NCI-H187 (cell line): ENCODE measurements at places on chromosomes 7 and 10.

- DNase-seq = no peak
Observed at GRCh38 chr7:135597181-135597925, 39.6 kb downstream of the NUP205 start.

DNA sequence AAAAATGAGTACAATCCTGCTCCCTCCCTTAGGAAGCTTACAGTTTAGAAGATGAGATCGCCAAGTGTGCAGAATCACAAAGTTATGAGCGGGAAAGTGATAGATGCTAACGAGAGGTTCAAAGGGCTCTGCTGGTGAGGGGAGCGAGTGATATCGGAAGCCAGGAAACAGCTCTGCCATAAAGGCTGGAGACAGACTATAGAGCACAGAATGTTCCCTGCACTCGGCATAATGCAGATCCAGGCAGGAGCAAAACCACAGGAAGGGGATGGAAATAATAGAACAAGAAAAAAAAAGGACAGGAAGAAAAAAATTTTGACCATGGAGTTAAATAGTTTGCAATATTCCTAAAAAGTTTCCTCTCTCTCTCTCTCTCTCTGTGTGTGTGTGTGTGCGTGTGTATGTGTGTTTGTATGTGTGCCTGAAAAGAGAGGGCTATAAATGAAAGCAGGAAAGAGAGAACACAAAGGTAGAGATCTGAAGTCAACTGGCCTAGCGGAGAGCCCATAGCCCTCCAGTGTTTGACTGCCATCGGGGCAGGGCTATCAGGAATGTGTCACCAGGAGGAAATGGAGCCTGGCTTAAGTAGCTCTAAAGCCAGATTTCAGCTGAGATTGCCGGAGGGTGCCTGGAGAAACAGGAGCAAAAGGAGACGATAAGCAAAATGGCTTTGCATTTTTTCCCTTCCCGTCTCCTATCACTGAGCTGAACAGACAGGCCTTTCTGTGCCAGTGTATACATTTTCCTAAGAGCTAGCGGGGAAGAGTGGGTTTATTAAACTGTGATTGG, 175.8 kb upstream of the LYZL1 start:
- DNase-seq = no peak

- no peak for DNase-seq
Observed at GRCh38 chr10:86197166-86197790, 169.3 kb downstream of the GRID1 start.

- no peak for DNase-seq
Observed at GRCh38 chr10:130135676-130136225, 440 bp upstream of the GLRX3 start.

GRCh38 chr7:28081016-28081415, 99.6 kb downstream of the JAZF1 start:
- no peak for DNase-seq

- DNase-seq = no peak
Observed at GRCh38 chr7:73933091-73933490, 72.1 kb downstream of the TMEM270 start.

- no peak for DNase-seq
Observed at GRCh38 chr10:114261076-114261475, 22.0 kb downstream of the VWA2 start.

GRCh38 chr7:36276428-36277248, 113.0 kb upstream of the ANLN start:
- DNase-seq = no peak

GRCh38 chr10:48465860-48466521, 138.9 kb downstream of the ARHGAP22 start:
- no peak for DNase-seq

- no peak for DNase-seq
Observed at GRCh38 chr10:22767859-22768258, 53.5 kb upstream of the PIP4K2A start.

GRCh38 chr10:104339469-104340110, 1.3 kb upstream of the ITPRIP start:
- DNase-seq = no peak

- DNase-seq = no peak
Observed at GRCh38 chr7:55130395-55131141, 111.8 kb downstream of the EGFR start.

GRCh38 chr7:44484482-44485313, 5.8 kb downstream of the NUDCD3 start:
- no peak for DNase-seq

GRCh38 chr7:13933536-13933935, 55.9 kb downstream of the ETV1 start:
- no peak for DNase-seq

DNA sequence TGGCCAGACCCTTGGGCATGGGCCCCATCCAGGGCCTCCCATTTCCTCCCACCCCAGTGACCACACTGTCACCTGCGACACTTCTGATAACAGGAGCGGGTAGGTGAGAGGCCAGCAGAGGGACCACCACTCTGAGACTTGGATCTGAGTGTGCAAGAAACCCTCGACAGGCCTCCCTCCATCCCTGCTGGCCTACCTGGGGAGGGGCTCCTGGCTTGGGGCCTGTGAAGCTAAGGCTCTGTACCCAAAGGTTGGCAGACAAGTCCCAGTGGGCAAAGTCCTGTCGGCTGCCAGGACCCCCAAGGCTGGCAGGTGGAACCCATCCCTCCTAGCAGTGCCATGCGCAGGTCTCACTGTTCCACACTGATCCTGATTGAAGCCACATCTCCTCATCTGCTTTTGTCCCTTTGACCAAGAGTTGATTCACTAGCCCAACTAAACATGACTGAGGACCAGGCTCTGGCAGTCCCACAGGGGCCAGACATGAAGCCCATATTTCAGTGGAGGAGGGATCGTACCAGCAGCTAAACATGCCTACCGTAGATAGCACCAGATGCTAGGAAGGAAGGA, 1.2 kb upstream of the PGAM2 start:
- DNase-seq = no peak

GRCh38 chr10:103983367-103983911, 16.5 kb downstream of the SLK start:
- DNase-seq = no peak

DNA sequence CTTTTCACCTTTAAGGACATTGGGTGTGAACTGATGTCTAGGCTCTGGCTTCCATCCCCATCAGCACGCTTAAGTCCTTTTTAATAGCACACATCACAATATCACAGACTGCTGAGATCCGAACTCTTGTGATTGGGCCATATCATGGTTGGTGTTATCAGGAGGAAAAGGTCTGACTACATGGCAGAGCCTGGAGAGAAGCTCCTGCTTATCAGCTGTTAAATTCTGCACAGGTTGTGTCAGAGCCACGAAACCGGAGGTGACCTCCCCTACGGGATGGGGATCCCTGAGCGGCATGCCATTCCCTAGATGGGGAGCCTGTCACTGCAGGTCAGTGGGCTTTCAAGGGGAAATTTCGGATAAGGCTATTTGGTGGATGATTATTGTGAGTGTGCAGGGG, 182.4 kb downstream of the INHBA start:
- DNase-seq = no peak

DNA sequence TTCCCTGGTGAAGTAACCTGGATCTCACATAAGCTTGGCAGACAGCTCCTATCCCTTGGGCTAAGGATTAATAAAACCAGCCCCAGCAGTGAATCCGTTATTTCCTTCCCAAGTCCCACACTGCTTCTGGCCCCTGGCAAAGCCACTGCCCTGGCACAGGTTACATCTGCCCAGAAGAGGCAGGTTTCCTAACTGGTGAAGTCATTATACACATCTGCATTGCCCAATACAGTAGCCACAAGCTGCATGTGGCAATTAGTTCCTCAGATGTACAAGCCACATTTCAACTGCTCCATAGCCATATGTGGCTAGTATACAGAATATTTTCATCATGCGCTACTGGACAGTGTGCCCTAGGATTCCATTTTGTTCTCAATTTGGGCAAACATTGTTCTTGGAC, 273.0 kb downstream of the GRM8 start:
- no peak for DNase-seq

DNA sequence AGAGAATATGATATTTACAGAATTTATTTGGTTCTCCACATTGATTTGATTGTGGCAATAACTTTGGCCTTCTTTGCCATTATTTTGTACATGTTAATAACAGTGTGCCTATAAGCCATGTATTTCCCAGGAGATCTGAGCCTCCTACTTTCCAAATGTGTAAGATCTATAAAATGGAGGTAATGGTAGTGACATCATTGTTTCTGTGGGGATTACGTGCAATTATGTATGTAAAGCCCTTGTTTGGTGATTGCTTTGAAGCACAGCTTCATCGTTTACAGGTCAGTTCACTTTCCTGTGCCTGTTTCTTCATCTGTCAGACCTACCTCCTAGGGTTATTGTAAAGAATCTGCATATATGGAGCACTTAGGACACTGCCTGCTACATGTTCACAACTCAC, 17.3 kb downstream of the YAE1 start:
- no peak for DNase-seq

GRCh38 chr10:112269266-112269665, 13.9 kb upstream of the TECTB start:
- no peak for DNase-seq

DNA sequence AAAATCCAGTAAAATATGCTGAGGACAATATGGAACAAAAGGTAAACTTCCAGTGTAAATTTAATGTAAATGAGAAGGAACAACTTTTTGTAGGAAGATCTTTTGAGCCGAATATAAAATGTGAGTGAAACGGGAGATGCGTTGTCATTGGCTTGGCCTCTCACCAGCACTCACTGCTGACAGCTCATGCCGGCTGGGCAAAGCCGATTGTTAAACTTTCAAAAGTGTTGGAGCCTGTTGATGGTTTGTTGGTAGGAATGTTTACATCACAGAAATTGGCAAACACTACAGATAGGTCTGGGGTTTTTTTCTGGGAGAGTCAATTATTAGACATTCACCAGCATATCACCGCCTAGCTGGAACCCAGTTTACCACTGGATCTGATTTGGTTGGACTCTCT, 6.1 kb downstream of the PSTK start:
- DNase-seq = no peak

GRCh38 chr10:52419281-52419680, 105.2 kb downstream of the DKK1 start:
- no peak for DNase-seq

DNA sequence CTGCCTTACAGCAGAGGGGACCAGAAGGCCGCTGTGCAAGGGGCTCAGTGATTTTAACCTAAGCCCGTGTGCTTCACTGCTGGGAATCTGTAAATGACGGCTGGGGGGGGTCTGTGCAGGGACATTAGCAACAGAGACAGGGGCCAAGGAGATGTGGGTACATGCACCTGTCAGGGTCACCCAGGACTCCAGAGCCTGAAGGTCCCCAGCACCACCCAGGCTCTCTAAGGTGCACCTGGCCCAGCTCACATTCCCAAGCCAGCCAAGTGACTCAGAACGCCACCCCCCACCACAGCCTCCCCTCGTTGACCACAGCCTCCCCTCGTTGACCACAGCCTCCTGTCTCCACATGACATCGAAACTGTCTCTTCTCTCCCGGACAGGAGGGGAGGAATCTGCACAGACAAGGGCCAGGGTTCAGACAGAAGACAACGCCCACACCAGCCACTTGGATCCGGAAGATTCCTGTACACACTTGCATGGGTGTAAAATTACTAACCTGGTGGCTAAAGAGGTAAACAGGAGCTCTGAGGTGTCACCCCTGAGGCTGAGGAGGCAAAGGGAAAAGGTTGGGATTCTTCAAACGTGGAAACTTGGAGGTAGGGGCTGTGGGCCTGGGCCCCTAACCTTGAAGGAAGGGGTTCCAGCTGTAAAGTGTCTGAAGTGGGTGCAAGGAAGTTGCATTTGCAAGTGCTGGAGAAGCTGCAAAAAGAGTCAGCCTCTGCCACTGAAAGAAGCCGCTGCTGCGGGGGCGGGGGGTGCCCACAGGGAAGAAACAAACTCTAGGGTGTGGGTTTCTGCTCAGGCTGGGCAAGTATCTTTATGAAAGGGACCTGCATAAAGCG, 27.0 kb downstream of the CALML3 start:
- no peak for DNase-seq

GRCh38 chr10:33273295-33274002, 61.0 kb downstream of the NRP1 start:
- DNase-seq = no peak

DNA sequence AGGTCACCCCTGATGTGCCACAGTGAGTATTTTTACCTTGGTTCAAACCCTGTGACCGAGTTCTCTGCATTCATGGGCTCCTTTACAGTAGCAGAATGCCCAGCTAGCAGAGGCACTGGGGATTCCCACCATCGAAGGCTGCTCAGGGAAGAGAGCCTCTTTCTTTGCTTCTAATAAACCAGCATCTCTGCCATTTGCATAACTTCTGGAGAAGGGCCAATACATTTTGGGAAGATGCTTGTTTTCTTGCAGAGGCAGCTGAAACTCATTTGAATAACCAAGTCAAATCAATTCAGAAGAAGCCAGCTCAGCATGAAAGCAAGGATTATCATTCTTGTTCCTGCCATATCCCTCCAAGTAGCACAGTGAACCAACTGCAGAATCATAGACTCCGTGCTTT, 82.9 kb upstream of the WDR11 start:
- no peak for DNase-seq

GRCh38 chr10:122062831-122063674, 74.1 kb downstream of the TACC2 start:
- peak; percentile 24 for DNase-seq

DNA sequence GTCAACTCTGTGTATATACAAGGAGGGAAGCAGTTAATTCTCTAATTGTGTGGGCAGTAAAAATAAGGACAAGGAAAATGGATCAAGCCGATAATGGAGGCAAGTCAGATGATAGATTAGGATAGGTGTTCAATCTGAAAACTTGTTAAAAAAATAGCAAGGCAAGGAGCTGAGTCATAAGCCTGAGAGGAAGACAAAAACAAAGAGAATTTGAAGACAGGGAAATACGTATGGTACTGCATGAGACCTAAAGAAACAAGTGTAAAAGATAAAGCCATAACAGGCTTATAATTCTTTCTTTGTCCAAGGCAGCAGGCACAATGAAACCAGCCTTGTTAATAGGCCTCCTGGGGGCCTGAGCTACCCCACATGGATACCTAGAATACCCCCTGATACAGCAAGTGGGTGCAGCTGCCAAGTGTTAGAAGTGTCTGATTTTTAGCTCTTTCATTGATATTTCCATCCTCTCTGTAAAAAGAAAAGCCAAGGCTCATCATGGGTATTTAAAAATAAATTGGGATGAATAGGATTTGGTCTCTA, 1570.6 kb upstream of the LRRTM3 start:
- no peak for DNase-seq

DNA sequence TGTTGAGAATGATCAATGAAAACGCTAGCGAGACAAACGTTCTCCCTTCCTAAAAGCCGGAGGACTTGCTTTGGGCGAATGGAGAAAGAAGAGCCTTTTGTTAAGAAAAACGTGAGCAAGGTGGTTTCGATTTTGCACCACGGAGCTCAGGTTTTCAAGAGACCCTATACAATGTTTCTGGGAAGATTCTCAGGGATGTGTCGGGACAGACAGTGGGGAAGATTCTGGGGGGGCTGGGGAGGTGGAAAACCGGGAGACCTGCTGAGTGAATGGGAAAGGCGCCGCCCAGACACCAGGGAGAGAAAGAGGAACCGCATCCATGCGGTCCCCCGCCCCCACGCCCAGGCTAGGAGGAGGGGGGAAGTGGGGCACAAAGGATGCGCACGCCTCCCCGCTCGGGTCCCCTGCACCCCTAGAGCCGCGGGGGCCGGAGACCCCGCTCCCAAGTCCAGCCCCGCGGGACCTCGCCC, 745 bp downstream of the YWHAG start:
- peak; percentile 51 for DNase-seq

- no peak for DNase-seq
Observed at GRCh38 chr7:82258181-82258580, 185.4 kb downstream of the CACNA2D1 start.
